ENCODE measurements at places on chromosomes 11 and 22.

GRCh38 chr11:17635551-17635938, 83.8 kb upstream of the MYOD1 start:
- DNase-seq: no peak

DNA sequence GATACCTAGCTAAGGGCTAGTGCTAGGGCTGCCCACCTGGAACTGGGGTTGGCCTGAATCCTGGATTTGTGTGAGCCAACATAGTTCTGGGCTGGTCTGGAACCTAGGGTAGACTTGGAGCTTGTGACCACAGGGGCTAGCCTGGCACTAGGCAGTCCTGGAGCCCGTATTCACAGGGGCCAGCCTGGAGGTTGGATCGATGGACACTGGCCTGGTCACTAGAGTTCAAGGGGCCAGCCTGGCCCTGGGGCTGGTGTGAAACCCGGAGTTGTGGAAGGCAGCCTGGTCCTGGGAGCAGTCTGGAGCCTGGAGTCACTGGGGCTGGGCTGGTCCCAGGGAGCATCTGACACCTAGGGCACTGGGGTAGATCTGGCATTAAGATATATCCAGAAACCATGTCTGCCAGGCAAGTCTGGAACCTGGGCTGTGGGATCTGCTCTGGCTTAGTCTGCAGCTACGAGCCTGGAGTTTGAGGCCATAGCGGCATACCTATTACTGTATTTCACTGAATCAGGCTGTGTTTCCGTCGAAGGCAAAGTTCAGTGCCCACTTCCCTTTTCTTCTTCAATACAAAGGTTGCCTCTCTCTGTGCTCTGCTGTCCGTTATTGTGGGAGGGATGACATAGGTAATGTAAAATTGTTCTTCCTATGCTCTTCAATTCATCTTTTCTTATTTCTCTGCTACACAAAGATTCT, 9.1 kb upstream of the GLYATL1B start:
- DNase-seq: no peak

- DNase-seq: no peak
Observed at GRCh38 chr11:131656179-131656838, 285.9 kb downstream of the NTM start.

DNA sequence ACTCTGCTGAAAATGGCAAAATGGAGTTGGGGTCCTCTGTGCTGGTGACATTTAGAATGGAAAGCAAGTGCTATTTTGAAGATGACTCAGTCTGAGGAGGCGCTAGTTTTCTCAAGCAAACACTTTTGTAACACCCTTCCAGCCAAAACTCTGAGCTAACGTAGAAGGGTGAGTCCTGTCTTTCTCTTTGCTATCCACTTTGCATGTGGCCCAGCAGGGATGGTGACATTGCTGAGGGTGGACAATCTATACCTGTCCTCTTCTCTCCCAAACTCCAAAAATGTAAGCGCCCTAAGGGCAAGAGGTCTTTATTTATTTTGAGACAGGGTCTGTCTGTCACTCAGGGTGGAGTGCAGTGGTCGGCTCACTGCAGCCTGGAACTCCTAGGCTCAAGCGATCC, 3.6 kb upstream of the KAT5 start:
- DNase-seq: peak; percentile 10

DNA sequence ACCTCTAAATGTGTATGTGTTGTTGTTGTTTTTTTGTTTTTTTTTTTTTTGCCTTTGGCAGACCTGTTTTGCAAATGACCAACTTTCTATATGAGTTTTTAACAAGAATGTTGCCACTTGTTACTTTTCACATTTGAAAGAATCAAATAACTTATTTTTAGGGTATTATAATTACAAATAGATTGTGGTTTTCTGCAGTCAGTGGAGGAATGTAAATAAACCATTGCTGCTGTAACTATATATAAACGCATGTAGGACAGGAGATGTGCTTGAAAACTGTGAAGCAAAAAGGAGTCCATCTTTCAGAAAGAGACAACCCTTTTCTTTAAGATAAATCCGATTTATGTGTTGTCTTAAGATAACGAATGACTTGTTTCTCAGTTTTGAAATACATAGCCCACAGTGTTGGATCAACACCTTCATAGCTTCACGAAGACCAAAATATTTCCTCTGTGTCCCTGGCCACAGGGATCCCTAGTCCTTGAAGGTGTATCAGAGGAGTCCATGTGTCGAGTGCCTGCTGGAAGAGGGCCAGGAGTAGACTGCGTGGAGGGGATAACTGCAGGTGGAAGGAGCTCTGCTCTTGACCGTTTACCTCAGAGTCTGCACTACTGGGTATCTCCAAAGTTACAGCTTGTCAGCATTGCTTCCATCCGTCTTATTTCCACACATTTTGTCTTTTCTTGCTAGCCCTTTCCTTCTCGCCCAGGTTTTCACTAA, 24.7 kb downstream of the TNRC6B start:
- no peak for DNase-seq

GRCh38 chr22:22935056-22935545, 47.5 kb downstream of the IGLL5 start:
- no peak for DNase-seq

- no peak for DNase-seq
Observed at GRCh38 chr11:109734566-109734965, 312.6 kb downstream of the C11orf87 start.

GRCh38 chr11:131932584-131933325, 562.3 kb downstream of the NTM start:
- no peak for DNase-seq

DNA sequence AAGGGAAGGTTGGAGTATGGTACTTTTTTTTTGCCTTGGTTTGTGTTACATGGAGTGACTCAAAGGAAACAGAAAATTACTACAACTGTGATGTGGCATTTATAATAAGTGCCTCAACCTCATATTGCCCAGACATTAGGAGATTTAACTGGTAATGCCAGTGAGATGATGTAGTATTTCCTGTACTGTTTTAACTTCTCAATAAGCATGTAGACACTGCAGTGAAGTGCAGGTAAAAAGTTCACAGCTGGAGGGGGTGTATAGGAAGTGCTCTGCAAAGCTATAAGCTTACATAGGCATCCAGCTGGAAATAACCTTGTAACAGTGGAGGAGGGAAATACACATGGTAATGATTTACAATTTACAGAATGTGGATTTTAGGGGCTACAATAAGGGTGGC, 138.2 kb upstream of the MTMR2 start:
- no peak for DNase-seq

GRCh38 chr11:21364866-21365624, 695.7 kb downstream of the NELL1 start:
- no peak for DNase-seq

DNA sequence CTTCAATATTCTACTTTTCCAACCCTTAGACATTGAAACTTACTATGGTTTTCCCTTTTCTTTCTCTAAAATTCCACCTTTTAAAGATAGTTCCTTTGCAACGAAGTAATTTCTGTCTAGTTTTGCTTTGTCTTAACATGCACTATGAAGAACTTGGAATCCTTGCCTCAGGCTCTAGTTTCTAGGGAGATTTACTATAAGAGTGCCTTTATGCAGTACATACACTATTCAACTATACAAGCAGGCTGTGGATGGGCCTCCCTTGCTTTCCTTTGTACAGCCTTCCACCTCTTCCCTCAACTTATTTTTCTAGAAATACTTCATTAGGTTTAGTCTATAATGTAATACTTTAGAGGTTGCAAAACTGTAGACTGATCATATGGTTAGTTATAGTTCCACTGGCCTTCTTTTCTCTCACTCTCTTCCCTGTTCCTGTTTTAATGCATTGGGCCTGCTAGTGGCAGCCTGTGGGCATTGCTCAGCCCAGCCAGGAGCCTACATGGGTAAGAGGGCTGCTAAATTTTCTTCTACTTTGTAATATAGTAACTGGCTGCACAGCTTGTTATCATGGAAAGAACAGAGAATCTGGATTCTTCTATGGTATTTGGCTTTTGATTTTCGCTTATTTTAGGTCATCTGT, 100.2 kb downstream of the C11orf87 start:
- DNase-seq: no peak

DNA sequence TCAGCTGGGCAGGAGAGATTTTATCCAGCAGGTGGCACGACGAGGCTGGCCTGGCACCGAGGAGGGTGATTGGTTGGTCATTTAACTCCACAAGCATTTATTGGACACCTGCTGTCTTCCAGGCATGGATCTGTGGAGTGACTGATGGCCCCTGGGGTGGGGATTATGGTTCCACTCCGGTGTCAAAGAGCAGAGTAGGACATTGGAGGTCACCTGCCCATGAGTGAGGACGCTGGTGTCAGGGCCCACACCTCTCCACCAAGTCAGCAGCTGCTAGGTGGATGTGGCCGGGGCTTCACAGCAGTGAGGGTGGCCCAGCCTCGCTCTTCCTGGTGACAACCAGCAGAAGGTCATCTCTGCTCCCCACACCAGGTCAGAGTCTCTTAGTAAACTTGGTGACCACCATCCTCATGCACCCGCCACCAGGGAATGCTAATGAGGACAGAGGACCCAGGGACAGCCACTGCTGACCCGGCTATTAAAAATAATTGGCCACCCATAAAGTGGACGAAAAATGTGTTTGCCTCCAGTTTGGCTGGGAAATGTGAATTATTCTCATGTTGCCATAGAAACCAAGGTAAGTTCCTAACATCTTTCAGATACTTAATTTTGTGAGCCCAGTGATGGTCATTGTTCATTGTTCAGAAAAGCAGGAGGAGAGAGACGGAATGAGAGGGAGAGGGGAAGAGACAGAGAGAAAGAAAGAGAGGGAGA, 428.7 kb downstream of the TBC1D22A start:
- peak; percentile 53 for DNase-seq

GRCh38 chr11:115396533-115396932, 107.7 kb downstream of the CADM1 start:
- no peak for DNase-seq

- DNase-seq: no peak
Observed at GRCh38 chr11:8828580-8829361, 82.2 kb upstream of the AKIP1 start.

GRCh38 chr11:67490727-67491065, 7.9 kb downstream of the AIP start:
- DNase-seq: no peak

Data from aorta (tissue), 5 donors.